Fibroblast of skin of left biceps (primary cell): ENCODE measurements at places on chromosomes 11 and 22.

- DNase-seq, result no peak
Measured at GRCh38 chr22:36375071-36375980, 12.4 kb downstream of the MYH9 start.

DNA sequence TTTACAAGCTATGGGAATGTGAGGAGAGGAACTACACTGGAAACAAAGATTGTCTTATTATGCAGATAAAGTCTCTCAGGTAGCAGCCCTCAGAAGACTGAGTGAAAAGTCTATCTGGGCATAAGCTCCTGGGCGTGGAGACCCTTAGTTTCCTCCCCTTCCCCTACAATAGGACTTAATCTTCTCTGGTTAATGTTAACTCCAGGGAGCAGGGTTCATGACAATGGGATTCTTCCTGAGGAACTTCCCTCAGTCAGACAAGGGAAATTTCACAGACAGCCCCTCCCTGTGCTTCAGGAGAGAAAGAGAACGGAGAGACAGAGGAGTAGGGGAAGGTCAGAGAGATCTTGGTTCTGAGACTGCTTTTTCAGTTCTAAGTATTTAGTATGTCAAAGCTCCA, 1428.6 kb downstream of the LRRC4C start:
- no peak for DNase-seq

GRCh38 chr22:40627612-40628011, 8.9 kb downstream of the MRTFA start:
- DNase-seq, result no peak

GRCh38 chr11:11090495-11090894, 232.6 kb upstream of the ZBED5 start:
- DNase-seq, result no peak

DNA sequence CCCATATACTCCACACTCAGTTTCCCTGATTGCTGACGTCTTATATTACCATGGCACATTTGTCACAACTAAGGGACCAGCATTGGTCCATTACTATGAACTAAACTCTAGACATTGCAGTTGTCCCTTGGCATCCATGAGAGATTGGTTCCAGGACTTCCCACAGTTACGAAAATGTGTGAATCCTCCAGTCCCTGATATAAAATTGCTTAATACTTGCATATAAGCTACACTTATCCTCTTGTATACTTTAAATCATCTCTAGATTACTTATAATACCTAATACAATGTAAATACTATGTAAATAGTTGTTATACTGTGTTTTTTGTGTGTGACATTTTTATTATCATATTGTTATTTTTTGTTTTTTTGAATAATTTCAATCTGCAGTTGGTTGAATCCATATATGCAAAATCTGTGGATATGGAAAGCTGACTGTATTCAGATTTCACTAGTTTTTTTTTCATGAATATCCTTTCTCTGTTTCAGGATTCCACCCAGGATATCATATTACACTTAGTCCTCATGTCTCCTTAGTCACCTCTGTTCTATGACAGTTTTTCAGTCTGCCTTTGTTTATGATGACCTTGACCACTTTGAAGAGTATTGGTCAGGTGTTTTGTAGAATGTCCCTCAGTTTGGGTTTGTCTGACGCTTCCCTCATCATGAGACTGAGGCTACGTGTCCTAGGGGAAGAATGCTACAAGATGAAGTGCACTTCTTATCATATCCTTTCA, 55.3 kb downstream of the INSC start:
- DNase-seq, result no peak

DNA sequence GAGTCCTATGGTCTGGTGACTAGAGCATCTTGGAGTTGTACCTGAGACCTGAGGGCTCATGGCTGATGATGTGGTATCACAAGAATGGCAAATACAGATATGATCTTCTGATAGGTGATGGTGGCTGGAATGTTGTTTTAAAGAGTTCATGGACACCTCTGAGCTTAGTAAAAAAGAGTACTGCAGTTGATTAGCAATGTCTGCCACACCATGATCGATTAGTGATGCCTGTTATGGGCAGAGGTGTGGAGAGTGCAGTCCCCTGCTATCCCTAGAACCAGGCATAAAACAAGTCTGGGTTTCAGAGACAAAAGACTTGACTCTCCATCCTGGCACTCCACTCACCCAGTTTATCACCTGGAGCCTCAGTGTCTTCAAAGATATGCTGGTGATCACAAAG, 1.4 kb upstream of the BATF2 start:
- no peak for DNase-seq

GRCh38 chr22:37803195-37803638, 4.5 kb upstream of the GCAT start:
- DNase-seq, result no peak

DNA sequence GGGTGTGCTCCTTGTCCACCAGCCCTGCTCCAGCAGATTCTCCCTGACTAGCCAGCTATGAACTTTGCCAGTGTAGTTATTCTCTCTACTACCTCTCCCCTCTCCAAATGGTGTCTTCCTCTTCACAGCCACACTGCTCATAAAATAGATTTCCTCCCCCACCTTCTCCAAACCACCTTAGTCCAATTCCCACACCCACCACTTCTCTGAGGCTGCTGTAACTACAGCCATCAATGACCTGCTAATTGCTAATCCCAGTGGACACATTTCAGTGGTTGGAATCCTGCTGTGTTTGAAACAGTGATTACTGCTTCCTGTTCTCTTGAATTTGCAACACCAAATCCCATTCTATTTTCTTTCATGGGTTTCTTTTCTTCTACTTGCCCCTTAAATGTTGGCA, 23.4 kb downstream of the SYT9 start:
- DNase-seq, result no peak

DNA sequence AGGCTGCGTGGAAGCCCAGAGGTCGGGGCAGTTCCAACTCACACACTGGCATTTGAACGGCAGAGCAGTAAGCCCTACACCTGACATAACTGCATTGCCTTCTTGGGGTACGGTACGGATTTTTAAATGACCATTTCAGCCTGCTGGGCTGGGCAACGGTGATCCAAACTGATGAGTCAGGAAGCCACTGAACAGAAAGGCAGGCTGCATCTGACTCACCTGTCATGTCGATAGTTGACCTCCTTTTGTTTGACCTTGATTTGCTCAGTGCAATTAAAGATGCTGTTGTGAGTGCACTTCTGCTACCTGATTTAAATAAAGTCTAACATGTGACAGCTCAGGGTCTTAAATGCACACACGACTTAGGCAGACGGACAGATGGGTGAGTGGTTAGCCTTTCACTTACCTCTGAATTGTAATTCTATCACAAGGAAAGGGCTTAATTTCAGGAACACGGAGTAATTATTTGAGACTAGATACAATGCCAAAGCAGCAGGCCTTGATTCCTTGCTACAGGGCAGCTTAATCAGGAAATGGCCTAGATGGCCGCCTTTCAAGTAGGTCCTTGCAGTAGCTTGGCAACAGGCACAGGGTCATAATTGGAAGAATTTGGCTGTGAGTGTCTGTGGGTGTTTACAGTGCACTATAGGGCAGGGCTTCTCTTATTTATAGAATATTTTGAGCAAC, 52.2 kb downstream of the BMAL1 start:
- no peak for DNase-seq

GRCh38 chr22:27223317-27224177, 566.2 kb downstream of the MIAT start:
- peak; percentile 93 for DNase-seq
